ENCODE measurements at places on chromosomes 5 and 9.

DNA sequence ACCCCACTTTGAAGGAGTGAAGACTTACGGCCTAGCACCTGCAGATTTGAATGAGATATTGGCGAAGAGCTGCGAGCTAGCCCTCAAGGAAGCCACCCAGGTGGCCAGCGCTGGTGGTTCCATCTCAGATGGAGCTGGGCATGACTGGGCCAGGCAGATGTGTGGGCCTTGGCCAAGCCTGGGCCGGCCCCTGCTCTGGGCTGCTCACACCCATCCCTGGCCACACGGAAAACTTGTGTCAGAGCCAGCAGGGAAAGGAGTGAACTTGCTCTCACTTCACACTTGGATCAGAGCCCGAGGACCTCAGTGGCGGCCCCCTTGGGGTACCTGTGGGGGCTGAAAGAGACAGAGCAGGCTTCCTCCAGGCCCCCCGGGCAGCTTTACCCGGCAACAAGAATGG is 44.2 kb downstream of the ROPN1L start:
- DNase-seq: no peak

DNA sequence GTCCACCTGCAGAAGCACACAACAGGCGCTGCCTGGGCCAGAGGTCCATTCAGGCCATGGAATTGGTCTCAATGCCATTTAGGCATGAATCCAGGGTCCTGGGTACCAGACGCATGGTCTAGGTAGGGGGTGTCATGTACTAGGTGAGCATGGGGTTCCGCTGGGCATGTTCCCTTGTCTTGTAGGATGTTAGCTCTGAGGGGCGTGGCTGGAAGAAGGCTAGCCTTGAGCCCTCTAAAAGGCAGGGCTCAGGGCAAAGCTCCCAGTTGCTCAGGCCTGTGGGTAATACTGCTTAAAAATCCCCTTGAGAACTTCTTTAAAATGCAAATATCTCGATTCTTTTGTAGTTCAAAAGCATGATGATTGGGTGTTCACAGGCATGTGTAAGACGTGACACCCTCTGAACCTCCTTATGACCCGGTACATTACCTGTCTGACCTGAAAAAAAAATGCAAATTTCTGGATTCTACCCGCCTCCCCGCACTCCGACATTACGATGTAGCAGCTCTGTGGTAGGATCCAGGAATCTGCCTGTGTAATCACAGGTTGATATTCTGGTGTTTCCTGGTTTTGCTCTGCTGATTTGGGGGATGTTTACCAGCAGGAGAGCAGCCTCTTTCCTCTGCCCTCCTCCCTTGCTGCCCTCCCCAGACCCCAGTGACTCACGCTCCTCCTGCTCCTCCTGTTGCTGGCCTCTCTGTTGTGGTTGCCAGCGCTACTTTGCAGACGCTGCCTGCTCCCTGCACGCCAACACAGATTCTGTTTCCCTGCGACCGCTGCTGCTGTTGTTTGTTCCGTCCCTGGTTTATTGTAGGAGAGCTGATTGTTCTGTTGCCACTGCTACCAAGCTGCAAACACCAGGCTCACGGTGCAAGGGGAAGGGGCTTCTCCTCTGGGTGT is 5.7 kb downstream of the TMC1 start:
- DNase-seq: peak; percentile 69

DNA sequence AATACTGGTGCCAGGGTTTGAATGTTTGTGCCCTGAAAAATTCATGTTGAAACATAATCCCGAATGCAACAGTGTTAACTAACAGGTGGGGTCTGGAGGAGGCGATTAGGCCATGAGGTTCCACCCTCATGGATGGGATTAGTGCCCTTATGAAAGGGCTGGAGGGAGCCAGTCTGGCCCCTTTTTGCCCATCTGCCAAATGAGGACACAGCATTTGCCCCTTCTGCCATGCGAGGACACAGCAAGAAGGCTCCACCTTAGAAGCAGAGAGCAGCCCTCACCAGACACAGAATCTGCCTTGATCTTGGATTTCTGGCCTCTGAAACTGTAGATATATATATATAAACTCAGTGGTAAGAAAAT is 32.6 kb upstream of the RNF130 start:
- DNase-seq: no peak

DNA sequence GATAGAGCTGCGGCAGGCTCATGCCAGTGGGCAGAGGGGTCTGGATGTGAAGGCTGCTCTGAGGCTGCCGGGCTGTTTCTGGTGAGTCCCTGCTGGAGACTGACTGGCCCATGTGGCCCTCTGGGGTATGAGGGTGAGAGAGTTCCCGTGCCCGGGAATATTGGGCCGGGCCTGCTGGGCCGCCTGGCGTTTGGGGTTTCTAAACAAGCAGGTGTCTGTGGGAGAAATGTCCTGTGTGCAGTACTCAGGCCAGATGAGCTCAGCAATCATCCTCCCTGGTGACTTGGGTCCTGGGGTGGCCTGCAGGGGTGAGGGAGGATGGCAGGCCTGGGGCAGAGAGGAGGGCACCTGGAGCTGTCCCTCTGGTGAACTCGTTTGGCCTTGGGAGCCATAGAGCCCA is 74.9 kb downstream of the MACROH2A1 start:
- no peak for DNase-seq

DNA sequence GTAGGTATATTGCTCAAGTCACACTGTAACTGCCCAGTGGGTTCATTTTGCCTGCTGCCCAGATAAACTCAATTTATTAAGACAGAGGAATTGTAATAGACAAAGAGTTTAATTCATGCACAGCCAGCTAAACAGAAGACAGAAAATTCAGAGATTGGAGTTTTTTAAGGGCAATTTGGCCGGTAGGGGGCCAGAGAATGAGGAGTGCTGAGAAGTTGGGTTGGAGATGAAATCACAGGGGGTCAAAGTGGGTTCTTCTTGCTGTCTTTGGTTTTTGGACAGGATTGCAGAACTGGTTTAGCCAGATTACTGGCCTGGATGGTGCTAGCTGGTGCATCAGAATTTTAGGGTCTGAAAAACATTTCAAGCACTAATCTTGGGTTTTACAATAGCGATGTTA is 20.7 kb upstream of the IL33 start:
- no peak for DNase-seq

DNA sequence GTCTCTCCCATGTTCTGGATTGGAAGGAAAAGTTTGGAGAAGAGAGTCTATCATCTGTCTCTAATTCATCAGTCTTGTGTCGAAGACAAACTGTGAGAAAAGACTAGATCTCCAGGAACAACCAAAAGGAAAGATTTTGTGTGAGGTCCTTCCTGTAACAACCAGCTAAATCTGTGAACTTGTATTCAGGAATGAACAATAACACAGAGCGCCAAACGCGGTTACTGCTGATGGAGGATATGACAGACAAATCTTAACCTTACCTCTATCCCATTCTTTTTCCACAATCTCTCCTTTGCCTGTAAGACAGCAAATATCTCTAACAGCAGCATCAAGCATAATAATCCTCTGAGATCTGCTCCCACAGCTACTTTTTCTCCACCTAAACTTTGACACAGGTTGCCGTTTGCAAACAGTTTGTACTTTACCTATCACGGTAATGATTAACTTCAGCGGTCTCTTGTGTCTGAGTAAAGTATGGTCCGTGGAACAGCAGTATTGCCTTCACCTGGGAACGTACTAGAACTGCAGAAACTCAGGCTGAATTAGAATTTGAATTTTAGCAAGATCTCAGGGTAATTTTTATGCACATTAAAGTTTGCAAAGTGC is 387.6 kb downstream of the ELAVL2 start:
- no peak for DNase-seq

GRCh38 chr5:148474025-148474511 is 90.3 kb downstream of the FBXO38 start:
- no peak for DNase-seq

DNA sequence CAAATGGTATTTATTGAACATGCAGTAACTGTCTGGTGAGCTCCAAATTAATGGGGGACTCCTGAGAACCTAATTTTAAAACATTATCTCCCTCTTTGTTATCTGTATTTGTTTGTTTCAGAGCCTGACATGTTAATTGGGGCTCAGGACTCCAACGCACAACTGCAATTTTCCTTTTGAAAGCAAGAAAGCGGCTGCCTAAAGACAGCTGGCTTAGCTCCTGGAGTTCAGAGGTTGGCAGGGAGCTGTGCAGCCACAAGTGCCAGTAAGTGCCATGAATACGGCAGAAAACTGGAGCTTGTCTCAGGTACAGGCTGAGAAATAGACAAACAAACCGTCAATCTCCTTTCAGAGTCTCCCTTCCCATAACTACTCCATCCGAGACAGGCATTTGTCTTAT is 80.9 kb downstream of the PPP2R2B start:
- no peak for DNase-seq

Data from CD4-positive, alpha-beta T cell treated with Interleukin-21 for 1 hour (primary cell).